ENCODE measurements at places on chromosomes 3 and 15.

DNA sequence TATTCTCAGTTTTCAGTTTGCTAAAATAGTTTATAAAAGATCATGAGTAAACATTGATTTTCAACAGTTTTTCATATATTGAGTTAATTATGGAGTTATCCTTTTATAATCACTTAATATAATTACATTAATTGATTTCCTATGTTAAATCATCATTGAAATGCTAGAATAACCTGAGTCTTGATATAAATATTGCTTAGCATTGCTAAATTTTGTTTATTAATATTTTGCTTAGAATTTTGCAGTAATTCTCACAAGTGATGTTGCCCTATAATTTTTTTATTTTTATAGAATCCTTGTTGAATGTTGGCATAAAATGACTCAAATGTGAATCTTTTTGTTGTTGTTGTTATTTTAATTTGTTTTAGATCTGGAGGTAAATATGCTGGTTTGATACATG is 654.2 kb downstream of the OTOL1 start:
- no peak for DNase-seq

DNA sequence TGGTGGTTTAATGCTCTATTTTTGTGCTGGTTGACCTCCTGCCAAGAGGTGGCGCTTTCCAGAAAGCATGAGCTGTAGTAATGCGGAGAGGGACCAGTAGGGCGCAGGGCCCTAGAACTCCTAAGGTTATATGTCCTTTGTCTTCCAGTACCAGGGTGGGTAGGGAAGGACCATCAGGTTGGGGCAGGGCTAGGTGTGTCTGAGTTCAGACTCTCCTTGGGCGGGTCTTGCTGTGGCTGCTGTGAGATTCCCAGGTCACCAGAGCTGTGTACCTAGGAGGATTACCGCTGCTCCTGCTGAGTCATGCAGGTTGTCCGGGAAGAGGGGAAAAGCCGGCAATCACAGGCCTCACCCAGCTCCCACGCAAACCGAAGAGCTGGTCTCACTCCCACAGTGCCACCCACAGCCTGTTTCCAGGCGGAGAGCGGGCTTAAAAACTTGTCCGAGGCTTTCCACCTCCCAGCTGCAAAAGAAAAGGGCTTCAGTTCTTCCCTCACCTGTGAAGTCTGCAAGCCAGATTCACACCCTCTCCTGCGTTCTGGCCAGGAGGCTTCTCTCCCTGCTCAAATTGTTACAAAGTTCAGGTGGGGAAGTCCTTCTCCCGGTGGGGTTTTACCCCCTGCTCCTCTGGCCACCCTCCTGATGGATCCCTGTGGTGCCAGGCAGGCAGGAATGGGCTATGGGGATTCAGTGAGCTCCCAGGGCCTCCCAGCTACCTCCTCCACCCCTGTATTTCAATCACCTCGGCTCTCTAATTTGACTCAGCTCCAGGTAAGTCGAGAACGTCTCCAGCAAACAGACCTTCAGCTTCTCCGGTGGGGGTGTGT is 37.7 kb upstream of the BCHE start:
- DNase-seq: no peak

- DNase-seq: no peak
These were observed 79.0 kb downstream of the REC114 start for GRCh38 chr15:73522011-73522410.

DNA sequence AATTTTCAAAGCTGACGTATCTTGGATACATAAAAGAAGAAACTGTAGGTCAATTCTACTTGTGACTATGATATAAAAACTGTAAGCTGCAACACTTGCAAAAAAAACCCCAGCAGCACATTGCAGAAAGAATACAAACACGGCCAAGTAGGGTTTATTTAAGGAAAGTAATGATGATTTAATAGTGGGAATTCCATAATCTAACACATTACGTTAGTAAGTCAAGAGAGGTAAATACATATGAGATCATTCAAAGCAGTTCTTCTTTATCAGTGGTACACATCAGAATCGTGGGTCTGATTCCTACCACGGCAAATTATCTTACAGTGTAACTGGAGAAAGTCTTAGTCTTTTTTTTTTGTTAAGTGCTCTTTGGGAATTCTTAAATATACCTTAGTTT is 292.4 kb upstream of the WNT5A start:
- no peak for DNase-seq

GRCh38 chr3:126399351-126399735 is 4.6 kb downstream of the CFAP100 start:
- DNase-seq: no peak

DNA sequence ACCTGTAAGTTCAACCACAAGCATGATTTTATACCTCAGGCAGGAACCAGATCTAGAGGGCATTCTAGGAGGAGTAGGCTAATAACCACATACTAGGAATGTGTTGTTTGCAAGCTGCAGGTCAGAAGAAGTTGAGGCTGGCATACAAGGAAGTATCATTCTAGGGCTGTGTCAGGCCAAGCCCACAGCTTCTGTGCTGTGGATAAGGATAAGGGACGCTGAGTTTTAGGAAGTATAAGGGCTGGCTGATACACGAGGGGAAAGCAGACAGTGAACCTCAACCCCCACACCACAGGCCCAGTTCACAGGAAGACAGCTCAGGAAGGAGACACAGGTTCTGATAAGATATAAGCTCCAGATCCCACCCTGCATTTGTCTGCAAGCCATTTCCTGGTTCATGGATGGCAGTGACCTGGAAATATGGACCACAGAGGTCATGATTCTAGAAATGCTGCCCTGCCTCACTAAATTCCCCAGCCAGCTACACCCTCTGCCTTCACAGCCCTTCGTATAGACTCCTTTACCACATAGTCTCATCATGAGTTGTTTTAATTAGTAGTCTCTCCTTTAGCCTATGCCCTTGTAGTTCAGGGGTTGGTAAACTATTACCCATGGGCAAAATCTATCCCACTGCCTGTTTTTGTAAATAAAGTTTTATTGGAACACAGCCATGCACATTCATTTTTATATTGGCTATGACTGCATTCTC is 260.7 kb downstream of the OPA1 start:
- no peak for DNase-seq

GRCh38 chr15:90988296-90988695 is 6.0 kb downstream of the PRC1 start:
- no peak for DNase-seq

DNA sequence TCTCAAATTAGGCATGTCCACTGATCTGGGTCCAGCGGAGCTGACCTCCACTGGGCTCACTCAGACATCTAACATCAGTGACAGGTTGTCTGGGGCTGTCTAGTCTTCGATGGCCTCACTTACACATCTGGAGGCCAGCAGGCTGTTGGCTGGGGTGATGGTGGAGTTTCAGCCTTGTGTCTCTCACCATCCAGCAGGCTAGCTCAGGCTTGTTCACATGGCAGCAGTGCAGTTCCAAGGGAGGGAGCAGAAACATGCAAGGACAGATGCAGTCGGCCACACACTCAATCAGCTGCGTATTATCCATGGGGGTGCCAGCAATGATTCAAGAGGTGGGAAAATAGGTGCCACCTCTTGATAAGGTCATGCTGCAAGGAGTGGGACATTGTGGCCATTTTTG is 292.5 kb downstream of the SHQ1 start:
- no peak for DNase-seq

GRCh38 chr15:83362706-83363105 is 78.2 kb upstream of the BNC1 start:
- no peak for DNase-seq

DNA sequence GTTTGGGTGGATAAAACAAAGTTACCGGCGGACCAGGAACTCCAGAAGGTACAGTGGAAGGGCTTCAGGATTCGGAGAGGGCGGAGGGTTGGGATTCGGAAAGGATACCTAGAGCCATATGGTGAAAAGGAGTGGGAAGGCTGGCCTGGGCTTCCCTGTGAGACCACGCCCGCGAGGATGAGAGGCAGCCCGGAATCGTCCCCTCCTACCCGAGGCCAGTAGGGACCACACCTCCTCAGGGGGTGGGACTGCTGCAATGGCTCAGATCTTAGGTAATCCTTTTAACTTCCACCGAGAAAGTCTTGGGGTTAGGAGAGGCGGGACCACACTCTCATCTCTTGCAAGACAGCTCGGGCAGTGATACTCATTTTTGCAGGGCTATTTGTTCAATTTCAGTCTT is 511.3 kb downstream of the OCA2 start:
- no peak for DNase-seq

DNA sequence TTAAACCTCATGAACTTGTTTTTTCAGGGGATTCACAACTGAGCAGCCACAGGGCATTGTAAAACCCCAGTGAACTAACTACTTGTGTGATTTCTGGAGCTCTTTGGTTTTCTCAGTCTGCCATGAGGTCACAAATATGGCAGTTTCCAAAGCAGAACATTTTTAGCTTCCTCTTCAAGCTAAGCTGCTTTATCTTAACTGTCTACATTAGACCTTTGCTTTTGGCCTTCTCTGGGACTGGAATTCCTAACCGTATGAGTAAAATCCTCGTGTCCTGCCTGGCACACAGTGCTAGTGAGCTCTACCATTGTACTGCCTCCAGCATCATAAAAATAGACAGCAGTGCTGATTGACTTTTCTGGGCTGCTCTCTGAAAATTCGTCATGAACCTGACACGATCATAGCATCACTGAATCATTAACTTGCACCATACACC is 22.1 kb downstream of the CDIN1 start:
- DNase-seq: no peak

DNA sequence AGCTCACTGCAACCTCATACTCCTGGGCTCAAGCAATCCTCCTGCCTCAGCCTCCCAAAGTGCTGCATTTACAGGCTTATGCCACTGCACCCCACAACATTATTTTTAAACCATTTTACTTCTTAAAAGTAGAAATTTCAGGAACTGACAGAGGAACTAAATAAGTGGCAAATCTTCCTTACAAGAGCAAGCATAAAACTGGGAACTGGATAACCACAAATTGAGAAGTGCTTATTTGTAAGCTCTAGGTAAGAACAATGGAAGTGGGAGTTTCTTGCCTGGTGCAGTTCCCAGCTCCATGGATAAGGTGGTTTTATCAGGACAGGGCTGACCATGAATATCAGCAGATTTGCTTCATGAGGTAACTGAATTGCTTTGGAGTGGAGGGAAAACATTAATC is 655.2 kb downstream of the DIPK2A start:
- no peak for DNase-seq

DNA sequence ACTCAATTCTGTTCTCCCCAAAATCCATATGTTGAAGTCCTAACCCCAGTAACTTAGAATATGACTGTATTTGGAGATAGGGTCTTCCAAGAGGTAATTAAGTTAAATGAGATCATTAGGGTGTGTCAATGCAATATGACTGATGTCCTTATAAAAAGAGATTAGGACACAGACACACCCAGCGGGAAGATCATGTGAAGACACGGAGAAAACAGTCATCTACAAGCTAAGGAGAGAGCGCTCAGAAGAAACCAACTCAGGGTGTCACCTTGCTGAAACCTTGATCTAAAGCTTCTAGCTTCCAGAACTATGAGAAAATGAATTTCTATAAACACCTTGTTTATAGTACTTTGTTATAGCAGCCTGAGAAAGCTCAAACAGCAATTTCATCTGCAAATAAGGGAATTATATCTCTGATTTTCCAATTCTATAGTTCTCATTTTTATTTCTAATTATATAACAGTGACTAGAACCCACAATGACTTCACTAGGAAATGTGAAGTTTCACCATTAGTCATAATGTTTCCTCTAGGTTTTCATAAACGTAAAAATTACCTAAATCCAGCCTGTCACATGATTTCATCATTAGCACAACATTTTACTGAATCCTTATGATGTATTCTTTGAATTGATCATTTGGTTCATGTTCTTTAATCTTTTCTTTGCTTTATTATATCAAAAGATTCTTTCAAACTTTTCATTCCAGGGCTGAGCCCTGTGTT is 459.1 kb upstream of the MDFIC2 start:
- no peak for DNase-seq

DNA sequence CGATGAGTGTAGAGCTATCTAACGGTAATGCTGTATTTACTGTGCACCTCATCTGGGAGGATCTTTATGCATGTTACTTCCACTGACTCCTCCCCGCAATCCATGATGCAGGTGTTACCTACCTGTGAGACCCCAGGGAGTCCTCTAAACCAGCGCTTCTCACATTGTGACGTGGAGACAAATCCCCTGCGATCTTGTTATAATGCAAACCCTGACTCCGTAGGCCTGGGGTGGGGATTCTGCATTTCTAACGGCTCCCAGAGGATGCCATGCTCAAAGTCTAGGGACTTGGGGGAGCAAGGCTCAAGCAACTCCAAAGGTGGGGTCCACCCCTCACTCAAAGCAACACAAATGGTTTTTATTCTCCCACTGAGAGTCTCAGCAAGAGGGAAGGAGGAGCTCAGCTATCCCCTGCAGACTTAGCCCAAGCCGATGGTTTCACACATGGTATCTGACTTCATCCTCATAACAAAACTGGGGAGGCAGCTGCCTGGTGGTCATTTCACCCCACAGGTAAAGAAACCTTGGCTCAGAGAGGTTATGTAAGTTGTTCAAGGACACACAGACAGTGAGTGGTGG is 63.6 kb downstream of the PCSK6 start:
- DNase-seq: no peak

- DNase-seq: no peak
These were observed 20.2 kb downstream of the LSAMP start for GRCh38 chr3:116425126-116425525.

GRCh38 chr3:150703299-150703755 is 393 bp downstream of the ERICH6 start:
- peak; percentile 44 for DNase-seq

DNA sequence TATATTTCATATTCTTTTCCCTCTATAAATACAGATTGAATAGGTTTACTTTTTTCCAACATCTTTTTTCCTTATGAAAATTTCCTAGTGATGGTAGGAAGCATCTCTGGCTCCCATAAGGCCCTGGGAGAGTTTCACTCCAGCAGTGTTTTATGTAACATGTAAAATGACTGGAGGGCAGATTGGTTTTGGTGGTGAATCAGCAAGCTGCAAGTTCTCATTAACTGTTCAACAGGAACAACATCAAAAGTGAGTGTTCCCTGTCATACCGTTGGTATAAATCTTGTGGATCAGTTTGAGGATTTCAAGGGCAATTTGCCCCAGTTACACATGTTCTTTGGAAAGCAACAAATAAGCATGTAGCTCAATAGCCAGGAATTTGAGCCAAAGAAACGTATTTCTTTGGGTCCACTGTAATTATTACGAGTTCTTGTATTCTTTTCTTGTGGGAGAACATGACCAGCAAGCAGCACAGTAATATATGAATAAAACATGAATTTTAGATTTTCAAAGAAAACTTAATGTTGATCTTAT is 345.7 kb downstream of the SV2B start:
- DNase-seq: no peak

GRCh38 chr15:86127547-86127946 is 47.9 kb downstream of the AGBL1 start:
- DNase-seq: no peak

- DNase-seq: no peak
These were observed 8.2 kb upstream of the ANKRD63 start for GRCh38 chr15:40290918-40291574.

GRCh38 chr3:95356764-95357501 is 1294.1 kb downstream of the NSUN3 start:
- no peak for DNase-seq

- DNase-seq: peak; percentile 66
These were observed 377.5 kb downstream of the LRTM1 start for GRCh38 chr3:54550221-54550977.

- no peak for DNase-seq
These were observed 166.1 kb upstream of the LINGO1 start for GRCh38 chr15:77798847-77799246.

- DNase-seq: no peak
These were observed 244.5 kb downstream of the ZIC4 start for GRCh38 chr3:147161833-147162232.

- DNase-seq: no peak
These were observed 176.2 kb downstream of the LPP start for GRCh38 chr3:188330138-188330537.

- no peak for DNase-seq
These were observed 62.3 kb upstream of the ASB14 start for GRCh38 chr3:57354768-57355167.

All from occipital lobe (tissue), 3 donors.